Uterus (tissue), 4 donors: ENCODE measurements at places on chromosomes 3 and 15. TPM values are rescaled to one million over a fixed set of nuclear protein-coding genes. Genes with fewer than 3 reads are reported as not detected.

GRCh38 chr3:16498130-16498890 lies 15.2 kb downstream of the RFTN1 start:
- H3K4me3 ChIP-seq, result no peak overlapping the region
- H3K36me3 ChIP-seq, result no peaks in the 10 kb centered on the region
- H3K27ac ChIP-seq, result no peak overlapping the region

- H3K36me3 ChIP-seq, result no peaks in the 10 kb centered on the region
- no peaks in the 10 kb centered on the region for H3K4me1 ChIP-seq
- no peak for DNase-seq
- no peaks in the 10 kb centered on the region for H3K27me3 ChIP-seq
- no peak overlapping the region for H3K27ac ChIP-seq
Observed at GRCh38 chr3:45321607-45322391, 66.6 kb upstream of the LARS2 start.

- no peak overlapping the region for H3K27ac ChIP-seq
- DNase-seq, result no peak
- no peaks in the 10 kb centered on the region for H3K36me3 ChIP-seq
- H3K27me3 ChIP-seq, result no peaks in the 10 kb centered on the region
Observed at GRCh38 chr3:67015702-67016484, 17.8 kb downstream of the KBTBD8 start.

GRCh38 chr3:150371741-150372254 lies 36.3 kb upstream of the TSC22D2 start:
- DNase-seq, result peak; percentile 71
- no peak overlapping the region for H3K4me3 ChIP-seq
- H3K27ac ChIP-seq, result peak overlapping the region; percentile 48
- no peaks in the 10 kb centered on the region for H3K4me1 ChIP-seq

DNA sequence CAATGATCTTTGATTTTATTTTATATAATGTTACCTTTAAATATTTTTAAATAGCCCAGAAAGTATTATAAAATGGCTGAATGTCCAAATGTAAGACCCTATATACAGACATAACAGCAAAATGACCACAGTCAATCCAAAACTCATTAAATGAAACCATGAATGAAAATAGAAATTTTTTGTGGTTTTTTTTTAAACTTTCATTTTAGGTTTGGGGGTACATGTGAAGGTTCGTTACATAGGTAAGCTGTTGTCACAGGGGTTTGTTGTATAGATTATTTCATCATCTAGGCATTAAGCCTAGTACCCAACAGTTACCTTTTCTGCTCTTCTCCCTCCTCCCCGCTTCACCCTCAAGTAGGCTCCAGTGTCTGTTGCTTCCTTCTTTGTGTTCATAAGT lies 108.8 kb downstream of the FAIM start:
- no peak for DNase-seq
- no peaks in the 10 kb centered on the region for H3K27me3 ChIP-seq
- no peak overlapping the region for H3K27ac ChIP-seq
- H3K4me1 ChIP-seq, result no peaks in the 10 kb centered on the region
- no peak overlapping the region for H3K4me3 ChIP-seq

- no peak for DNase-seq
- H3K36me3 ChIP-seq, result no peaks in the 10 kb centered on the region
- H3K4me3 ChIP-seq, result no peak overlapping the region
- H3K4me1 ChIP-seq, result peaks cover 9% of the 10 kb centered on the region
- H3K27me3 ChIP-seq, result no peaks in the 10 kb centered on the region
- H3K27ac ChIP-seq, result peak overlapping the region; percentile 79
Observed at GRCh38 chr15:31434588-31435260, 108.1 kb downstream of the KLF13 start.

DNA sequence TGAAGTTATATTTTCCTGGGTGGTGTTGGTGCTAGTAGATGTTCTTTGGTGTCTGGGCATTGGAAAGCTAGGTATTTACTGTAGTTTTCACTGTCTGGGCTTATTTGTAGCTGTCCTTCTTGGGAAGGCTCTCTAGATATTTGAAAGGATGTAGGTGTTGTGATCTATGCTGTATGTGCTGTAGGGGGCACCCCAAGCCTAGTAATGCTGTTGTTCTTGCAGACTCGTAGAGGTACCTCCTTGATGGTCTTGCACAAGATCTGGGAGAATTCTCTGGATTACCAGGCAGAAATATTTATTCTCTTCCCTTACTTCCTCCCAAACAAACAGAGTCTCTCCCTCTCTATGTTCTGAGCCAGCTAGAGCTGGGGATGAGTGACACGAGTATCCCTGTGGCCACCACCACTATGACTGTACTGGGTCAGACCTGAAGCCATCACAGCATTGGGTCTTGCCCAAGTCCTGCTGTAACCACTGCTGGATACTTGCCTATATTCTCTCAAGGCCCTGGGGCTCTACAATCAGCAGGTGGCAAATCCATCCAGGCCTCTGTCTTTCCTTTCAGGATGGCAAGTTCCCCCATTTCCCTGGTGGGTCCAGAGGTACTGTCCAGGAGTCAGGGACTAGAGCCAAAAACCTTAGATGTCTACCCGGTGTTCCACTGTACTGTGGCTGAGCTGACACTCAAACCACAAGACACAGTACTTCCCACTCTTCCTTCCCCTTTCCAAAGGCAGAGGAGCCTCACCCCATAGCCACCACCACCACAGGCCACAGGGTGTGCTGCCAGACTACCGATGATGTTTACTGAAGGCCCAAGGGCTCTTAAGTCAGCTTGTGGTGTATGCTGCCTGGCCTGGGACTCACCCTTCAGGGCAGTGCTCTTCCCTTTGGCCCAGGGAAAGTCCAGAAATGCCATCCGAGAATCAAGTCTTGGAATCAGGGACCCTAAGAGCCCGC lies 195.2 kb upstream of the DPPA4 start:
- H3K27ac ChIP-seq, result no peak overlapping the region
- H3K4me3 ChIP-seq, result no peak overlapping the region
- no peaks in the 10 kb centered on the region for H3K4me1 ChIP-seq

GRCh38 chr15:40992241-40992741 lies 39.0 kb downstream of the CHAC1 start:
- no peak overlapping the region for H3K27ac ChIP-seq
- DNase-seq, result no peak
- H3K36me3 ChIP-seq, result no peaks in the 10 kb centered on the region
- no peaks in the 10 kb centered on the region for H3K27me3 ChIP-seq
- H3K4me3 ChIP-seq, result no peak overlapping the region

- H3K27ac ChIP-seq, result no peak overlapping the region
- no peak for DNase-seq
- H3K4me1 ChIP-seq, result no peaks in the 10 kb centered on the region
Observed at GRCh38 chr3:53026382-53027162, 19.3 kb downstream of the SFMBT1 start.

DNA sequence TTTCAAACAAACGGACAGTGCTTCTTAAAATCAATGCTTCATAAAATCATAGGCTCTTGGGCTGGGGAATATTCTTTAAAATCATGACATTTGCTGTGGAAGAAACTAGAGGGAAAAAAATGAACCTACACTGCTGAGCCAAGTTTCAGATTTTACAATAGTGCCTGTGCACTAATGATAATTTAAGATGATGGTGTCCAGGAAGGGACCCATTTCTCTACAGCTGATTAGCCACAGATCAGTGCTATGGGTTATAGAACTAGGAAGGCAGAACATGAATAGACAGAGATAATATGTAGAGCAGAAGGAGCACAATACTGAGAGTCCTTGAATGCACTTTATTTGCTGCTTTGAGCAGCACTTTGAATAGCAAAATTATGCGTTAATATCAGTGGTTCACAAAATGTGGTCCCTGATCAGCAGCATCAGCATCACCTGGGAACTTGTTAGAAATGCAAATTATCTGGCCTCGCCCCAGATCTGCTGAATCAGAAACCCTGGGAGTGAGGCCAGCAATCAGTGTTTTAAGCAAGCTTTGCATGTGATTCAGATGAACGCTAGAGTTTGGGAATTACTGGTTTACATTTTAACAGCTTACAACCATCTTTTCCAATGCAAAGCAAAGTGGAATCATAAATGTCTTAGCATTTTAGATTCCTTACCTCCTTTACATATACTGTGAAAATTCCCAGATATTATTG lies 135.8 kb upstream of the ANKRD28 start:
- H3K27ac ChIP-seq, result no peak overlapping the region
- no peaks in the 10 kb centered on the region for H3K4me1 ChIP-seq
- H3K36me3 ChIP-seq, result no peaks in the 10 kb centered on the region
- H3K27me3 ChIP-seq, result no peaks in the 10 kb centered on the region

GRCh38 chr15:36400936-36401585 lies 178.4 kb upstream of the CDIN1 start:
- peak overlapping the region; percentile 25 for H3K4me3 ChIP-seq
- H3K36me3 ChIP-seq, result no peaks in the 10 kb centered on the region
- peak overlapping the region; percentile 28 for H3K27ac ChIP-seq

DNA sequence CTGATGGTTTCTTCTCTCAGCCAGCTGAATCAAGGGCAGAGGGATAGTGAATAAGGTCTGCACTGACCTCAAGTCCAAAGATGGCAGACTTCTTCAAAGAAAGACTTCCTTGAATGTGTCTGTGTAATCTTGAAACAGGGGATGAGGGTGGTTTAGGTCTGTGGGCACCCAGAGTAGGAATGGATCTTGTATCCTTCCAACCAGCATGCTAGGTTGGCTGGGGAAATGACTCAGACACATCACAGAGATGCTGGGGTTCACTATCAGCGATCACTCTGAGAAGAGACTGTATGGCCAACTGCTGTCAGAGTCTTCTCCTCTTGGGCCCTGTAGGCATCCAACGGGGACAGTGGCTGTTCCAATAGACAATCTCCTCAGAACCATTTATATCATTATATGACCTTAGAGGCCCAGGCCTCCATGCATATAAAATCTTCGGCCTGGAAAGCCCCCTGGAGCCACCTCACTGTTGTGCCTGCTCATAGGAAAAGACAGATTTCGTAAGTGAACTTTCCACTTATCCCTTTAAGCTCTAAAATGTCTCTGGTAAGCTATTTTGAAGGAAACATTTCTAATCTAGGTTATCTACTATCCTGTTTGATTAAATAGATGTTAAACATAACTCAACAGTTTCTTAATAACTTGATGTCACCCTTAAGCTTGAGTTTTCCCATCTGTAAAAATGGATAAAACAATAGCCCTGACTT lies 58.5 kb downstream of the TIPARP start:
- H3K27ac ChIP-seq, result no peak overlapping the region
- H3K27me3 ChIP-seq, result no peaks in the 10 kb centered on the region
- H3K36me3 ChIP-seq, result no peaks in the 10 kb centered on the region
- H3K4me3 ChIP-seq, result no peak overlapping the region
- no peaks in the 10 kb centered on the region for H3K4me1 ChIP-seq
- DNase-seq, result no peak

GRCh38 chr3:73508330-73508954 lies 116.3 kb downstream of the PDZRN3 start:
- peaks cover 10% of the 10 kb centered on the region for H3K4me1 ChIP-seq
- H3K36me3 ChIP-seq, result no peaks in the 10 kb centered on the region

DNA sequence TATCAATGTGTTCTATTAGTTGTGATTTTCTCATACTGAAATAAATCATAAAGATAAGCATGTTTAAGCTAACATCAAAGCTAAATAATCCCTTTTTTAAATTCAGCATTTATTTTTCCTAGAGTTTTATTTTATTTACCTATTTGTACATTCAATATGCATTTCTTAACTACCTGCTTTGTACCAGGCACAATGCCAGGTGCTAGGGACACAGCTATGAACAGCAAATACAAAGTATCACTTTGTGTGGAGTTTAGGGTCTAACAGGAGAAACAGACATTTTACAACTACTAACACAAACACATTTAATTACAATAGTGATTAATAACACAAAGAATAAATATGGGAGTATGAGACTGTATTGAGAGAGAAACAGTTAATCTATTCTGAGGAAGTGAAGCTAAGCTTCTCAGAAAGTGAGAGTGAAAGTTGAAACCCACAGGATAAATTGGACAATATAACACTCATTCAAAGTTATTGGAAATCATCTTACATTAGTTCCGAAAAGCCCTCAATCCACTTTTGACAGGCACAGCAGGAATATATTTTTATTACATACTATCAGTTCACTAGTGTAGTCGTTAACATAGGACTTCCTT lies 159.6 kb downstream of the GBE1 start:
- no peaks in the 10 kb centered on the region for H3K36me3 ChIP-seq
- H3K4me1 ChIP-seq, result no peaks in the 10 kb centered on the region
- DNase-seq, result no peak
- no peaks in the 10 kb centered on the region for H3K27me3 ChIP-seq
- H3K4me3 ChIP-seq, result no peak overlapping the region
- no peak overlapping the region for H3K27ac ChIP-seq

GRCh38 chr3:37725842-37726241 lies 135.8 kb upstream of the CTDSPL start:
- no peaks in the 10 kb centered on the region for H3K27me3 ChIP-seq
- no peaks in the 10 kb centered on the region for H3K4me1 ChIP-seq
- no peak overlapping the region for H3K4me3 ChIP-seq
- H3K36me3 ChIP-seq, result no peaks in the 10 kb centered on the region
- H3K27ac ChIP-seq, result no peak overlapping the region

GRCh38 chr15:69093127-69093526 lies 67.3 kb upstream of the GLCE start:
- H3K36me3 ChIP-seq, result no peaks in the 10 kb centered on the region
- DNase-seq, result no peak
- no peak overlapping the region for H3K27ac ChIP-seq

- no peaks in the 10 kb centered on the region for H3K36me3 ChIP-seq
- DNase-seq, result no peak
- H3K4me1 ChIP-seq, result no peaks in the 10 kb centered on the region
- H3K4me3 ChIP-seq, result no peak overlapping the region
- no peak overlapping the region for H3K27ac ChIP-seq
- no peaks in the 10 kb centered on the region for H3K27me3 ChIP-seq
Observed at GRCh38 chr15:93252780-93253179, 163.8 kb upstream of the RGMA start.

DNA sequence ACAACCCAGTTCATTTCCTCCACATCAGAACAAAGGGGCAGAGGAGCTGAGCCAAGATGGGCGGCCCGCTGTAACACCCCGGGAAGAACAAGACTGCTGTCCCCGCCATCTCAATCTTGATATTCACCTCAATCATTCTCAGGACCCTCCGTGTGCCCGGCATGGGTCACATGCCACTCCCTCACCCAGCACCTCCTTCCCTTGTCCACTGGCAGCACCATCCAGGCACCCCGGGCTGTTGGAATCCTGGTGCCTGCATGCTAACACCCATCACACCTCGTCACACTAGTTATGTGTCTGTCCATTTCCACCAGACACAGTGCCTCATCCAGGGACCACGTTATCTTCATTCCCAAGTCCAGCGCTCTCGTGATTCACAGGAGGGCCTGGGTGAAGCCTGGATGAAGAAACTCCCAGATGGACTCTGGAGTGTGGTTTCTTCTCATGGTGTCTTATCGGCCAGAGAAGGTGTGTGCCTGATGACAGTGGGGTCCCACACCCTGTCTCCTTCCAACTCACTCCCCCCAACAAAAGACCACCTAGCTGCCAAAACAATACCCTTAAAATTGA lies 16.7 kb downstream of the MEGF11 start:
- H3K27me3 ChIP-seq, result no peaks in the 10 kb centered on the region
- H3K36me3 ChIP-seq, result no peaks in the 10 kb centered on the region

GRCh38 chr15:60850903-60851302 lies 372.0 kb upstream of the ICE2 start:
- no peak overlapping the region for H3K4me3 ChIP-seq
- H3K4me1 ChIP-seq, result no peaks in the 10 kb centered on the region
- H3K36me3 ChIP-seq, result no peaks in the 10 kb centered on the region
- no peaks in the 10 kb centered on the region for H3K27me3 ChIP-seq

GRCh38 chr3:59257506-59257905 lies 207.7 kb upstream of the CFAP20DC start:
- no peaks in the 10 kb centered on the region for H3K36me3 ChIP-seq
- no peaks in the 10 kb centered on the region for H3K27me3 ChIP-seq
- H3K27ac ChIP-seq, result no peak overlapping the region
- DNase-seq, result no peak

TAGLN3 gene
- 0.48 TPM for total RNA-seq

ATP13A4 gene
- total RNA-seq, result not detected

CNTN4 gene
- total RNA-seq, result 4.4 TPM

PSTPIP1 gene
- 4.7 TPM for total RNA-seq

LRRC31 gene
- not detected for total RNA-seq

ACTRT3 gene
- total RNA-seq, result 7.4 TPM

RTP4 gene
- 0.51 TPM for total RNA-seq

WNT5A gene
- total RNA-seq, result 96.5 TPM

PDZRN3 gene
- 92.6 TPM for total RNA-seq

TRPC1 gene
- 120 TPM for total RNA-seq
